ENCODE measurements at places on chromosomes 16 and 17.

DNA sequence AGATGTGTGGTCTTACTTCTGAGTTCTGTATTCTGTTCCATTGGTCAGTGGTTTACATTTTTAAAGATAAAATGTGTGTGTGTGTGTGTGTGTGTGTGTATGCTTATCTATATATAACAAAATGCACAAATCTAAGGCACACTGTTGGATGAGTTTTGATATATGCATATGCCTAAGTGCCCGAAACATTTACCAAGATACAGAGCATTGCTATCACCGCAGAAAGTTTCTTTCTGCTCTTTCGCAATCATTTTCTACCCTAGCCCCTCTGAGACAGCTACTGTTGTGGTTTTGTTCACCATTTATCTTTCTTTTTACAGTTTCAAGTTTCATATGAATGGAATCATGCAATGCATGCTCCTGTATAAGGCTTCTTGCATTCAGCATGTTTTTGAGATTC is 97.0 kb downstream of the MRTFB start:
- no peak for DNase-seq

GRCh38 chr16:7849841-7850240 is 517.2 kb downstream of the RBFOX1 start:
- no peak for DNase-seq

DNA sequence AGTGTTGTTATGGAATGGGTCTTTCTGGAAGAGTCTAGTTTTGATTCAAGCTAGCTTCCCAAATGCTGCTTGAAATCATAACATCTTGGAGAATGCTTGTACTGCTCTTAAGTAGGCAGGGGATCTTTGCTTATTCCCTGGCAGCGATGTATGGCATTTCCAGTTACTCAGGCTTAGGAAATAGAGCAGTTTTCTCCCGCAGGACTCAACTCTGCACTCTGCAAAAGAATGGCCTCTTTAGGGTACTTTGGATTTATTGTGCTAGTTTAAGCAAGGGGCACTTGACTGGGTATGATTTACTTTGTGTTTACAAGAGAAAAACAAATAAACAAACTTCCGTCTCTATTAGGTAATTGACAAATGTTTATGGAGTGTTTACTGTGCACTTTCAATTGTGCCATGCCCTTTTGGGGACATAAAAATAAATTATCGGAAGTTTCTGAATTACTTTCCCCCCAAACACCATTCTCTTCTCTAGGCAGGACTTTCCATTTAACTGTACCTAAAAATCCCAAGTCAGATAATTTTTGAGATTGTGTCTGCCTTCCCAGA is 164.0 kb downstream of the MAP2K6 start:
- no peak for DNase-seq

- DNase-seq, result no peak
Measured at GRCh38 chr16:21524068-21524751, 75.2 kb upstream of the METTL9 start.

- peak; percentile 12 for DNase-seq
Measured at GRCh38 chr17:79698146-79698846, 32.4 kb upstream of the ENPP7 start.

DNA sequence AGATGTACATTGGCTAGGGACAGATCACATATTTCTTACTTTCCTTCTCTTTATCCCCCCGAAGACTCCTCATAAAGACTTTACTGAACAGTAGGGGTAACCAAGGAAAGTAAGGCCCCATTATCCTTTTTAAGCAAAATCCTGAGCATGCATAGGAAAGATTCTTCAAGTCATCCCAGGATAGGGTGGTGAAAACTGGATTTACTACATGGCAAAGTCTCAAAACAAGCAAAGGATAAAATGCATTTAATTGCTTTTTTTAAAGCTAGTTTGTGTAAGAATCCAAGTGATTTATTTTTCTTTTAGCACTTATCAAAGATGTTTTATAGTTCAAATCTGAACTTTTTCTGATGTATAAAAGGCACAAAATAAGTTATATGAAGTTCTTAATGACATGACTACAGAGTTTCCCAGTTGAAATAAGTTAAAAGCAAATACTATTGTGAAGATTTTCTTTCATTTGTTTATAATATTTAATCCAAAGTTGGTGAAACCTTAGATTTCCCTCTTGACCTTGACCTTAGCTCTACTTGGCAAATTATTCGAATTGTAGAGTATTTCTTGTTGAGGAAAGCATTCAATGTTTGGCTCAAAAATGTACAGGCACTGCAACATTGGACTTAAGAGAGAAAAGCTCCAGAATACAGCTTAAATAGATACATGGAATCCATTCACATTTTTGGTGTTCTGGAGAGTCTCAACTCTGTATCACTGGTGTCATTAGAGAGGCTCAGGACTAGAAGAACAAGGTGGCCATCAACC is 104.3 kb downstream of the ABCA8 start:
- no peak for DNase-seq

DNA sequence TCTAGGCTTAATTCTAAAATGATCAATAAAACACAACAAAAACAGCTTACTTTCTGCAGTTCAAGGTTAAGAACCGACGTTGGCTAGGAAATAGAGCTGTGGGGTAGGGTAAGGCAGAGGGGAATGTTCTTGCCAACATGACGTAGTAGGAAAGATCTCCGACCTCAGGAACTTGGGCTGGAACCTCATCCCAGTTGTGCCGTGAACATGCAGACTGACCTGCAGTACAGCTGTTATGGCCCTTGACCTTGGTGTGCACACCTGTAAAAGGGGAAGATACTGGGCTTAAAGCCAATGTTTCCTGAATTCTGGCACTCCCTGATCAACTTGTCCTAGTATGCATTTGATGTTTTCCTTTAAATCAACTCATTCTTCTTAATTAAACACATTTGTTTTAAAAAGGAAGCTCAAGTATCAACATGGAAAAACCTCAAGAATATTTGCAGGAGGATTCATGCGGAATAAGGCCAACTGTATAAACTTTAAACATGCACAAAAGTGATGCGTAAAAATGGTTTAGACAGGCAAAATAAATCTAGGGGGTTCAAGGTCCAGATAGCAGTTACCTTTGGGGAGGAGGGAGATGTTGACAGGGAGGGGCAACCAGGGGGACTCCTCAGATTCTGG is 14.2 kb upstream of the SLC6A2 start:
- no peak for DNase-seq

DNA sequence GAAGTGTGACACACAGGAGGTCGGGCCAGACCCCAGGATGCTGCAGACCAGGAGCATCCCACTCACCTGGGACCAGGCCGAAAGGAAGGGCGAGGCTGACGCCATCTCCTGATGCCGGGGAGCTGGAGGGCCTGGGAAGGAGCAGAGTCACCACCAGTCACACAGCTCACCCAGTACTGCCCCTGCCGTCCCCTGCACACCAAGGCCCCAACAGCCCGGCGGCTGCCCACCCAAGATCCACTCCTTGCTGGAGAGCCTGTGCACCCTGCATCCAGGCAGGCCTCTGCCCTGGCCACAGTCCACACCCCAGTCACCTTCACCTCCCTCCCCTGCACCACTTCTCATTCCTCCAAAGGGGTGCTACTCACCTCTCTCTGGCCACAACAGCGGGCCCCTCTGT is 4.8 kb downstream of the ZNF500 start:
- no peak for DNase-seq

GRCh38 chr17:8894202-8894671 is 26.8 kb upstream of the PIK3R6 start:
- DNase-seq, result no peak

DNA sequence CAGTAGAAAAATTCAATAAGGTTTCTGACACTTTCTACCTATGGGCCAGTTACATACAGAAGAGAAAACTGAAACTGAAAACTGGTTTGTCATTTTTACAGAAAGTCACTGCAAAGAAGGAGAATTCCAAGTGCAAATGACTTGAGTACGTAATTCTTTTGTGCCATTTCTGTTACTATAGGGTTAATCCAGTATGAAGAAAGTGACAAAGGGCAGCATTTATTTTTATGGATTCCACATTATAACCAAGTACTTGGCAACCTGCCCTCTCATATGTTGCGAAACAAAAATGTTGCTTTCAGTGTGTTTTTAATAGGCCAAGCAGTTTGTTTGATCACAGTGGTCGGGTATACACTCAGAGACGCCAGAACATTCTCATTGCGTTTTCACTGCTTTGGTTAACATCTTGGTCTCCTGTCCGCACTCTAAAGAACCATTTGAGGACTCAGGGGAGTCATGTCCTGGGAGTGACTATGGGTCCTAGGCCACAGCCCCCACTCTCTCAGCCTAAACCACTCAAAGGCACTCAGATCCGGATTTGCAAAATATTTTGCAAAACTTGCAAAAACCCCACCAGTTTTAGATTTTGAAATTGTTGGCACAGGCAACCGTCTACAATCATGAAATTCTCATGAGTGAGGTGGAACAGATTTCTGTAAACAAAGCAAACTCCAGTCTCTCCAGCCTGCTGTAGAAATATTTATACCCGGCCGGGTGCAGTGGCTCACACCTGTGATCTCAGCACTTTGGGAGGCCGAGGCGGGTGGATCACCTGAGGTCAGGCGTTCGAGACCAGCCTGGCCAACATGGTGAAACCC is 15.4 kb upstream of the HELZ start:
- no peak for DNase-seq

GRCh38 chr17:948284-948852 is 31.2 kb downstream of the NXN start:
- no peak for DNase-seq

DNA sequence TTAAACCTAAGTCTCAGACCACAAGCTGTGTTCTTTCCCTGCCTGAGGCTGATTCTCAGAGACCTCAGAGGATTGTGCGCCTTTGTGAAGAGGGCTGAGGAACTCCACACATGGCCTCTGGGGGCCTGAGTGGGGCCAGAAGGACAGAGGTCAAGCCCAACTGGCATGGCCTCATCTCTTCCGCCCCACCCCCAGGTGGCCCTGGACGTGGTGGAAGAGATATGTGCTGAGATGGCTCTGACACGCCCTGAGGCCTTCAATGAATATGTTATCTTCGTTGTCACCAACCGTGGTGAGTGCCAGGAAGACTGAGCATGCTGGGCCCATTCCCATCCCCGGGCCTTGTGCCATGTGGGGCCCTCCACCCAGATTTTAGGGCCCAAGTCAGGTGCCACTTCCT is 20.1 kb upstream of the ALKBH5 start:
- no peak for DNase-seq

DNA sequence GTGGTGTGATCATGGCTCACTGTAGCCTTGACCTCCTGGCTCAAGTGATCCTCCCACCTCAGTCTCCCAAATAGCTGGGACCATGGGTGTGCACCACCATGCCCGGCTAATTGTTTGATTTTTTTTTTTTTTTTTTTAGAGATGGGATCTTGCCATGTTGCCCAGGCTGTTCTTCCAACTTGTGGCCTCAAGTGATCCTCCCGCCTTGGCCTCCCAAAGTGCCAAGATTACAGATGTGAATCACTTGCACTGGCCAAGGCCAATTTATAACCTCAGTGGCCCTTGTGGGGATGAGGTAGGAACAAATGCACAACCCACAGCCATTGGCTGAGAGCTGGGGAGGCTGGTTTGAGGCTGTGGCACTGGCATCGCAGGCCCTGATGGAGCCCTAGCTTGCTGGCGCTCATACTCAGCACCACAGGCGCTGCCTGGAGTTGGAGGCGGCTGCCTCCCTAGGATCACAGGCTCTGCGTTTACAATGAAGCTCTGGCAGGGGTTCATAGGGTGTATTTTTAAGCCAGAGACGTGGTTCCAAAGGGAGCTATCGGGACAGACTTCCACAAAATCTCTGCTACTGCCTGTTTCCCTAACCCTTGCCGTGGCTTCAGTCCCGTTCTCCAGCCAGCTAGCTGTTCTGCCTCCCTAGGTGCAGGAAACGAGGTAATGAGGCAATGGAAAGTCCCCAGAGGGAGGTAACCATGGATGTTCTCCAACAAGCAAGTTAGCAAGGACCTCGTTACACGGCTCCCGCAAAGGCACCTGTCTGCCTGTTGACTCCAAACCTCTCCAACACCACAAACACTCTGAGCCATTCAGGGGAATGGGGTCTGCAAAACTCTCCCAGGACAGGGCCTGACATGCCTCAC is 2.9 kb downstream of the ABCA3 start:
- peak; percentile 25 for DNase-seq

GRCh38 chr16:15773968-15774367 is 82.9 kb downstream of the MYH11 start:
- DNase-seq, result no peak

DNA sequence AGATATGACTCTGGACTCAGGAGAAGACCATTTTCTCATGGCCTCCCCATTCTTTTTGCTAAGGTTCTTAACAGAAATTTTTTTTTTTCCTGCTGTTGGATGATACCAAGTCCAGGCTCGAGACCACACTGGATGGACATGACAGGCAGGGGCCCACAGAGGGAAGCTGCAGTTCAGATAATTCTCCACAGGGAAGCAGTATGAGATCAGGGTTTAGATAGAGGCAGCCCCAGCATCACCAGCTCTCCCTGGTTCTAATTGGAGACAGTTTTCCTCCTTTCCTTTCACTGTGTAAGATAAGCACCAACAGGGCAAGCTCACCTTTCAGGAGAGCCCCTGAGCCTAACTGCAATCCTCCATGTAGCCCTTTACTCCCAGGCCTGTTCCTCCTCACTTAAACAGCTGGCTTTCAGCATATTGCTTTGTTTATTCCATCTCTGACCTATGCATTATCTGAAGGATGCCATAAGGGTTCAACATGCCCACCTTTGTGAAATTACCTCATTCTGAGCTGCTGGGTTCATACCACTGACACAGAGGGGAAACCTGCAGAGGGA is 108.1 kb downstream of the SNX11 start:
- peak; percentile 79 for DNase-seq

GRCh38 chr16:4231367-4231766 is 10.5 kb downstream of the SRL start:
- no peak for DNase-seq

- no peak for DNase-seq
Measured at GRCh38 chr17:4499431-4500190, 930 bp downstream of the SPNS2 start.

GRCh38 chr16:13300066-13300840 is 398.9 kb downstream of the SHISA9 start:
- DNase-seq, result peak; percentile 24

GRCh38 chr17:35117984-35118383 is 1.7 kb downstream of the RAD51D start:
- DNase-seq, result no peak

DNA sequence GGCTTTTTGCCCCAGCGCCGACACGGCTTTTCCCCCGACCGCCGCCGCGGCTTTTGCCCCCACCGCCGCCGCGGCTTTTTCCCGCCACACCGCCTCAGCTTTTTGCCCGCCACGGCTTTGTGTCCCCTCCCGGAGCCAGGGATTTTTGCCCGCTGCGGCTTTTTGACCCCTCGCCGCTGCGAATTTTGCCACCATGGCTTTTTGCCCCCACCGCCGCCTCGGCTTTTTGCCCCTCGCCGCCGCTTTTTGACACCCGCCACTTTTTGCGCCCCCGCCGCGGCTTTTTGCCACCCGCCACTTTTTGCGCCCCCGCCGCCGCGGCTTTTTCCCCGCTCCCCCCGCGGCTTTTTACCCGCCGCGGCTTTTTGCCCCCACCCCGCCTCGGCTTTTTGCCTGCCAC is 1342.5 kb downstream of the TP53TG3F start:
- no peak for DNase-seq

- DNase-seq, result peak; percentile 20
Measured at GRCh38 chr17:82064433-82065192, 991 bp downstream of the DUS1L start.

- no peak for DNase-seq
Measured at GRCh38 chr17:13244513-13244912, 226.7 kb upstream of the ELAC2 start.
